Common myeloid progenitor, CD34-positive (primary cell): ENCODE measurements at places on chromosomes 6 and 20.

DNA sequence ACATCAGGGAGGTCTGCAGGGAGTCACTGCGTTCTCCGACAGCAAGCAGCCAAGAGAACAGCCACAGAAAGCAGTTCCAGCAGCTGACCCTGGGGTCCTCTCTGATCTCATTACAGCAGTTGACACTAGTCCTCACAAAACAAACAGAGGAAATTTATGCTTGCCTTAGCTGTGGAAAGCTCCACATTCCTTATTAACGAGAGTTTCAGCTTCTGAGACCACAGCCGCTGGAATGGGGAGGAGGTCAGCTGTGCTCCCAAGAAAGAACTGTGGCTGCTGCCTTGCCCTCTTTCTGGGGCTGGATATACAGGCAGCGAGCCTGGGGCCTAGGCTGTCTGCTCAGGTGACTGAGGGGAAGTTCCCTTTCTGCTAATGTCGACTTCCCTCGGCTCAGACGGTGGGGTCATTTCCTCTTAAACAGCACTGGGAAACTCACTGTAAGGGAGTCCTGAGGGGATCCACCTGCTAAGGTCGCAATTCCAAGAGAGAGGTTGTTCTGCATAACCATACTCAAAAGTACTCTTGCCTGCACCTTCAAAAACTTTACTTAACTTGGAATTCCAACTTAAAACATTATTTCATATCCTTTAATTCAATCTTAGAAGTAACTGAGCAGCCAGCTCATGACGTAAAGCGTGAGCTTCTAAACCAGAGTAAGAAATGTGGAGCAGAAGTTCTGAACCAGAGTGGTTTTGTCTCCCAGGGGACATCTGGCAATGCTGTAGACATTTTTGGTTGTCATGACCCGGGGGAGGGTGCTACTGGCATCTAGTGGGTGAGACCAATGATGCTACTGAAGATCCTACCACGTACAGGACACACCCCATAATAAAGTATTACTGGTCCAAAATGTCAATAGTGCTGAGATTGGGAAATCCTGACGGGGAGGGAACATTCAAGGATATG, 80.3 kb downstream of the BACH2 start:
- DNase-seq = peak; percentile 64

DNA sequence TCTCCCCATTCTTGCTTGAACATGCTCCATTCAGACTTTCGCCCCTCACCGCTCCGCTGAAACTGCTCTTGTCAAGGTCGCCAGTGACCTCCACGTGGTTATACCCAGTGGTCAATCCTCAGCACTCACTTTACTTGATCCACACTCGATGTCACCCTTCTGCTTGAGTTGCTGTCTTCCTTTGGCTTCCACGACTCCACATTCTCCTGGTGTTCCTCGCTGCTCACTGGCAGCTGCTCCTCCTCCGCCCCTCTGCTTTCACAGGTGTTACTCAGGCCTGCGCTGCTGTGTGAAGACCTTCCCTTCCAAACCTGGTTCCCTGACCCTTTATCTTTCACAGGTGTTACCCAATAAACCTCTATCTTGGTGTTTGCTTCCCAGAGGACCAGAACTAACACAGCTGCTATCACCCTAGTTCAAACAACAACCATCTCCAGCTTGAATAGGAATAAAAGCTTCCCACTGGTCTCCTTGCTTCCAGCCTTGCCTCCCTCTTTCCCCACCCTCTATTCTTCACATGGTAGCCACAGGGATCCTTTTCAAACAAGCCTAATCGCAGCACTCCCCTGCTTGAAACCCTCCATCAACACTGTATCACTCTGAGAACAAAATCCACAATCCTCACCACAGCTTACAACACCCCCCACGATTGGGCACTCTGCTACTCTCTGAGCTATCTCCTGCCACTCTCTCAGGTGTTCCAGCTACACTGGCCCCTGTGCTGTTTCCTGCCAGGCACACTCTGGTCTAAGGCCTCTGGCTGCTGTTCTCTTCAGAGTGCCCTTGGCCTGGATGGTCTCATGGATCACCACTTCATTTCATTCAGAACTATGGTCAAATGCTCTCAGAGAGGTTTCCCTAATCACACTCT, 10.7 kb downstream of the PPIL1 start:
- DNase-seq = no peak

DNA sequence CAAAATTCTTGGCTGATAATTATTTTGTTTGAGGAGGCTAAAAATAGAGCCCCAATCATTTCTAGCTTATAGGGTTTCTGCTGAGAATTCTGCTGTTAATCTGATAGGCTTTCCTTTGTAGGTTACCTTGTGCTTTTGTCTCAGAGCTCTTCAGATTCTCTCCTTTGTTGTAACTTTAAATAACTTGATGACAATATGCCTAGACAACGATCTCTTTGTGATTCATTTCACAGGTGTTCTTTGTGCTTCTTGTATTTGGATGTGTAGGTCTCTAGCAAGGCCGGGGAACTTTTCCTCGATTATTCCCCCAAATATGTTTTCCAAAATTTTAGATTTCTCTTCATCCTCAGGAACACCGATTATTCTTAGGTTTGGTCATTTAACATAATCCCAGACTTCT, 376.5 kb upstream of the MAN1A1 start:
- DNase-seq = no peak

DNA sequence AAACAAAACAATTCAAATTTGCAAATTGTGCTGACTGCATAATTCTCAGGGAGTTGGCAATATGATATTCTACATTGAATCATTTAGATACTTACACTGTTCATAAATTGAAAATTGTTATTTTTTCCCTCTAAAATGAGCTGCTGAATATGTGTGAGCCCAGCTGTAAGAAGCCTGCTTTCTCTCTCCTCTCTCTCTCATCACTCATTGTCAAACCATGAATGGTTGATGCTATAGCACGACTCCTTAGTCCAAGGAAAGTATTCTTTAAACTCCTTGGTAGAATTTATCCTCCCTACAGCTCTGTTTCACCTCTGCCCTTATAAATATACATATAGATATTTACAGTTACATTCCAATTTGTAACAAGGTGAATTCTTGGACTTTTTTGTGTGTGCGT, 116.4 kb upstream of the POU3F2 start:
- DNase-seq = no peak

DNA sequence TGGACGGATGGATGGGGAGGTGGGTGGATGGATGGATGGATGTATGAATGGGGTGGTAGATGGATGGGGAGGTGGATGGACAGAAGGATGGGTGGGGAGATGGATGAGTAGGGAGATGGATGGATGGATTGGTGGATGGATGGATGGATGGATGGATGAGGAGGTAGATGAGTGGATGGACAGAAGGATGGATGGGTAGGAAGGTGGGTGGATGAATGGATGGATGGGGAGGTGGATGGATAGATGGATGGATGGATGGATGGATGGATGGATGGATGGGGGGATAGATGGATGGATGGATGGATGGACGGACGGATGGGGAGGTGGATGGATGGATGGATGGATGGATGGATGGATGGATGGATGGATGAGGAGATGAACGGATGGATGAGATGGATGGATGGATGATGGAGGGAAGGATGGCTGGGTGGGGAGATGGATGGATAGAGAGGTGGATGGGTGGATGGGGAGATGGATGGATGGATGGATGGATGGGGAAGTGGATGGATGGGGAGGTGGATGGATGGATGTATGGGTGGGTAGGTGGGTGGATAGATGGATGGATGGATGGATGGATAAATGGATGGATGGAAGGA, 7.2 kb downstream of the EEF1A2 start:
- no peak for DNase-seq

- no peak for DNase-seq
These were observed 33.5 kb downstream of the ERMARD start for GRCh38 chr6:169784821-169785340.

GRCh38 chr6:22362361-22362760, 65.5 kb upstream of the PRL start:
- no peak for DNase-seq

DNA sequence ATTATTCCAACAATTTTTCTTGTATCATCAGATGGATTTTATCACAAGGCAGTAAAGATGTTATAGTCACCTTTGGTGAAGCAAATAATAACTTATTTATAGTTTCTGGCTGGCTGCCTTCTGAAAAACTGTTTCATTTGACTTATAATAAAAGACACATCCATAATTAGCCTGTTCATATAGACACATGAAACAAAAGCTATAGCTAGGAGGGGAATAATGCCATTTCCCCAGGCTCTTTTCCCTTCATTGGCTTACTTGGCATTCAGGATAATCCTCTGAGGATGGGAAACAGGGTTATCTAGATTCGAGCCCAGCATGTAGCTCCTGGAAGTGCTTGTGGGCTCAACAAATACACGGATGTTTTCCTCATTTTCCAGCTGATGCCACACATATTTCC, 17.5 kb downstream of the MMP24 start:
- DNase-seq = no peak

GRCh38 chr6:80454197-80454596, 347.7 kb downstream of the BCKDHB start:
- DNase-seq = no peak

- no peak for DNase-seq
These were observed 149.4 kb upstream of the SMLR1 start for GRCh38 chr6:130677766-130678165.

GRCh38 chr6:16619777-16620176, 141.5 kb downstream of the ATXN1 start:
- no peak for DNase-seq

GRCh38 chr20:20761301-20761700, 48.9 kb upstream of the RALGAPA2 start:
- DNase-seq = peak; percentile 78

DNA sequence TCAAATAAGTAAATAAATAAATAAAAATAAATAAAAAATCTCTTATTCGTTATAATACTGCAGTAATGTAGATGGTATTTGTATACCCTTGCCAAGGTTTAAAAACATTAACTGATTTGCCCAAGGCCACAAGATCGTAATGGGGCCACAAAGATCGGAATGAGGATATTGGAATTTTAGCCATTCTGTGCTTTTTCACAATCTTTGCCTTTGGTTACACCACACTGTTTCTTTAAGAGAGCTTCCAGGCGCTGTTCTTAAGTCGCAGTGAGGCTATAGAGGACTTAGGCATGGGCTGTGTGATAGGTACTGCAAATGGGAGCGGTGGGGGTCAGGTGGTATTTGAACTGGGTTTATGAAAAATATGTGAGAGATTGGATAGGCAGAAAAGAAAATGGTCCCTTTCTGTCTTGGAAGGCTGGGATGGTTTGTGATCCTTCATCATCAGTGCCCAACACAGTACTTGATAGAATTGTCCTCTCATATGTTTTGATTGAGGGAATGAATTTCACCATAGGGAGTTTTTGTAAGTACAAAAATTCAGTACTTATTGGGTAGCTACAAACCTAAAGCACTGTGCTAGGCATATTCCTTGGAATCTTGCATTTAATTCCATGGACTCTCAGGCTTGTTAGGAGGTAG, 1.4 kb downstream of the NUS1 start:
- DNase-seq = no peak

- DNase-seq = no peak
These were observed 120.9 kb upstream of the IFNGR1 start for GRCh38 chr6:137339929-137340559.

- DNase-seq = no peak
These were observed 95.8 kb downstream of the AKAP7 start for GRCh38 chr6:131231103-131231502.

DNA sequence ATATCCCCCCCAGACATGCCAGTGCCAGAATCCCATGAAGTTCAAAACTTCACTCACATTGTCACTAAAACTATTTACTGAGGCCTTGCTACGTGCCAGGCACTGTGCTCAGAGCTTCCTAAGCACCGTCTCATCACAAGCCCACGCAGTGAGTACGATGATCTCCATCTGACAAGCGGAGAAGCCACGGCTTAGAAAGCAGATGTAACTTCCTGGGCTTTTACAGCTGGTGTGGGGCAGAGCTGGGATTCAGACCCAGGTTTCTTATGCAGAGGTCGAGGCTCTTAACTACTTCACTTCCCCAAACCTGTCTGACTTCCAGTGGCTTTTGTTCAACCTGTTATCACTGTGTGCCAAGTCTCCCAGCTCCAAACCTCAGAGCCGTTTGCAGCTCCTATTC, 8.3 kb downstream of the MDGA1 start:
- DNase-seq = peak; percentile 28
